ENCODE measurements at places on chromosomes 4 and X.

DNA sequence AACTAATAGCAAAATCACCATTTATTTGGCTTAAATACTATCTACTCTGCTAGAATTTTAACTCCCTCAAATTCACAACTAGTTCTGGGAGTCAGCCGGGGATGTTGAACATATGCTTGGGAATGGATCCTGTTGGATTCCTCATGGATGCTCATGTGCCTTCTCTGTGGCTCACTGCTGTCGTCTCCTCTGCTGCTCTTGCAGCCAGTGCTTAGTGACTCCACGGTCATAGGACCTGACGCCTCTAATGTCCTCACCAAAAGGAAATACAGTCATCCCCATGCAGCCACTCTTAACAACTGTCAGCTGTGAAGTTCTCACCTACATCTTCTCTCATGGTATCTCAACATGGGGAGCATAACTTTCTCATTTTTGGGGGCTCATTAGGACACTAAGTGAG is 59.4 kb downstream of the HMGB2 start:
- DNase-seq, result no peak

- DNase-seq, result peak; percentile 2
Measured at GRCh38 chr4:181364504-181364903, 878.7 kb upstream of the TENM3 start.

DNA sequence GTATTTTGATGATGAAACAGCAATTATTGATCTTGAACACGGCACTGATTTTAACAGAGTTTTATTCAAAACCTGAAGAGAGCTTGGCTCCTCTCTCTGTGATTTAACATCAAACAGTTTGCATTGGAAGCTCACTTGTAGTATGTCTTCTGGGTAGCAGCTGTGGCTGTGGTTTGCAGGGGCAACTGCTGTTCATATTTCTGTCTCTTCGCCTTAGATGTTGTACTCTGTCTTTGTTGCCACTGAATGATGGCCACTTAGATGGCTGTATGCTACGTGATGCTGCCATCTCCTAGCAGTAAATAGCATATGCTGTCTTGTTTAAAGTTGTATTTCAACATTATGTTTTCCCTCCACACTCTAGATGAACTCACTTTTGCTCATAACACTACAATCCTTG is 1743.0 kb upstream of the TENM3 start:
- no peak for DNase-seq

- peak; percentile 58 for DNase-seq
Measured at GRCh38 chr4:145098675-145099037, 545 bp downstream of the ABCE1 start.

GRCh38 chr4:3488820-3489219 is 25.7 kb downstream of the DOK7 start:
- no peak for DNase-seq

DNA sequence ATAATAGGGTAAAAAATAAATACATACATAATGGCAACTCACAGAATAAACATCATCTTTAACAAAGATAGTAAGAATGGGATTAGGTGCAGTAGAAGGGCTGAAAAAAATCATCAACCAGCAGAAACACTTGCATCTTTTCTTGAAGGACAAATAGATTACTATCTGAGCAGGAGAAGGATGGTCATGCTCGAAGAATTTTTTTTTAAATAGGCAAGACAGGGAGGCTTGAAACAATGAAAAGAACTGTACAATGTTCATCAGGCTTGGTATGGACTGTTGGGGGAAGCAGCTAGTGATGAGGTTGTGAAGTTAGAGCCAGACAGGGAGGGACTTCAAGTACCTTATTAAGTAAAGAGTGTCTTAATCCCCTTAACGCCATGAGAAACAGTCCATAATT is 167.4 kb upstream of the LDB2 start:
- no peak for DNase-seq

GRCh38 chr4:185020293-185020808 is 2.1 kb downstream of the HELT start:
- no peak for DNase-seq

DNA sequence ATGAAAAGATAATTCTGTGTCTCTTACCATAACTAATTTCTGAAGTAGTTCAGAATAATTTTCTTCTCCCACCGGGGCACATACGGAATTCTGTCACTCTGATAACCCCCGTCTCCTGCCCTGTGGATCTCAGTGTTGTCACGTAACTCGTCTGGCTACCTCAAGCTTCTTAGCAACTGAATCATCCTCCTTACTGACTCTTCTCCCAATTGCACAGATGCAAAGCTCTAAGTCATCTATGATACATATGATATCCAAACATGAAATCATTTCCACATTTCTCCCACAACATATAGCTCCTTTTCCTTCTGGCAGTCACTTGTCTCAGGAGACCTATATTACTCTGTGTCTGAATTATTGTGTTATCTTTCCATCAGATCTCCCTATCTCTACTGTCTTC is 1043.1 kb upstream of the TENM3 start:
- no peak for DNase-seq

GRCh38 chr4:180150818-180151217 is 2092.4 kb upstream of the TENM3 start:
- DNase-seq, result no peak

DNA sequence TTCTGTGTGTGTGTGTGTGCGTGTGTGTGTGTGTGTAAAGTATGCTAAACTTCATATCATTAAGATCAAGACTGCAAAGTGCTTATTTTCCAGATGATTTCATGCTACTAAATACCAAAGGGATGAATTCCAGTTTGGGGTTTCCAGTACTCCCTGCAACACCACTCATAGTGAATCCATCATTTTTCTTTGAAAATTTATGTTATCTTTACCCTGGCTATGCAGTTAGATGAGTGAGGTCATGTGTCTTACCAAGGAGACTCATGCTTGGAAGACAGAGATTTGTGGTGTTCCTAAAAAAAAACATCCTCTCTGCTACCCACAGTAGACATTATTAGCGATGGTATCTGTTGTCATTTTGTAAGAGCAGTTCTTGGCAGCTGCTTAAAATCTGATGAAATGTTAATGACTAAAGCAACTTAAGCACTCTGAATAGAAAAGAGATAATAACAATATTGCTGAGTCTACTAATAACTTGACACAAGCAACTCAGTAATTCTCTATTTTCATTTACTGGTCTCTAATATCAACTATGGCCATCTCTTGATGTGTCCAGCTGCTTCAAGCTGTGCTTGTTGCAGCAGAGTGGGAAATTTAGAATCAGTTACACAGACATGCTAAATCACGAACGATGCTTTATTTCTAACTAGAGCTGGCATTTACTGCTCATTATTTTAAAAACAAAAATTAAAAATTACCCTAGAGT is 1953.0 kb upstream of the IGFBP7 start:
- DNase-seq, result no peak

- no peak for DNase-seq
Measured at GRCh38 chrX:10032147-10032546, 65.0 kb downstream of the CLDN34 start.

GRCh38 chr4:74437866-74438265 is 7.1 kb upstream of the AREG start:
- DNase-seq, result no peak

DNA sequence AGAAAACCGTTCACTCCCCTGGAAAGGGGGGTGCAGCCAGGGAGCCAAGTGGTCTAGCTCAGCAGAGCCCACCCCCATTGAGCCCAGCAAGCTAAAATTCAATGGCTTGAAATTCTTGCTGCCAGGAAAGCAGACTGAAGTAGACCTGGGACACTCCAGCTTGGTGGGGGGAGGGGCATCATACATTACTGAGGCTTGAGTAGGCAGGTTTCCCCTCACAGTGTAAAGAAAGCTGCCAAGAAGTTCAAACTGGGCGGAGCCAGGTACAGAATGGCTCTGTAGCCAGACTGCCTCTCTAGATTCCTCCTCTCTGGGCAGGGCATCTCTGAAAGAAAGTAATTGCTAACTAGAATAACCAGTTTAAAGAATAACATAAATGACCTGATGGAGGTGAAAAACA is 372.3 kb upstream of the F9 start:
- DNase-seq, result no peak

GRCh38 chr4:54607521-54607920 is 50.2 kb upstream of the KIT start:
- DNase-seq, result no peak

DNA sequence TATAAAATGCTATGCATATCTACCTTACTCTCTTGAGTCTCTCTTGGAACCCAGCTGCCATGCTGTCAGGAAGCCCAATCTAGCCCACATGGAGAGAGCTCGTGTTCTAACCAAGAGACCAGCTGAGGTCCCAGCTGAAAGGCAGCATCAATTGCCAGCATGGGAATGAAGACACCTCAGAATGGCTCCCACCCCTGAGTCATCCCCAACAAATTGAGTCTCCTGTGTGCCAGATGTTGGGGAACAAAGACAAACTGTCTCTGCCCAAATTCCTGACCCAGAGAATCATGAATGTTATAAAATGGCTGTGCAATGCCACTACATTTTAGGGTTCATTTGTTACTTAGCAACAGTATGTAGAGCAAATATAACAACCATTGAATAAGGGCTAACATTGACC is 105.2 kb upstream of the STX18 start:
- DNase-seq, result peak; percentile 50

DNA sequence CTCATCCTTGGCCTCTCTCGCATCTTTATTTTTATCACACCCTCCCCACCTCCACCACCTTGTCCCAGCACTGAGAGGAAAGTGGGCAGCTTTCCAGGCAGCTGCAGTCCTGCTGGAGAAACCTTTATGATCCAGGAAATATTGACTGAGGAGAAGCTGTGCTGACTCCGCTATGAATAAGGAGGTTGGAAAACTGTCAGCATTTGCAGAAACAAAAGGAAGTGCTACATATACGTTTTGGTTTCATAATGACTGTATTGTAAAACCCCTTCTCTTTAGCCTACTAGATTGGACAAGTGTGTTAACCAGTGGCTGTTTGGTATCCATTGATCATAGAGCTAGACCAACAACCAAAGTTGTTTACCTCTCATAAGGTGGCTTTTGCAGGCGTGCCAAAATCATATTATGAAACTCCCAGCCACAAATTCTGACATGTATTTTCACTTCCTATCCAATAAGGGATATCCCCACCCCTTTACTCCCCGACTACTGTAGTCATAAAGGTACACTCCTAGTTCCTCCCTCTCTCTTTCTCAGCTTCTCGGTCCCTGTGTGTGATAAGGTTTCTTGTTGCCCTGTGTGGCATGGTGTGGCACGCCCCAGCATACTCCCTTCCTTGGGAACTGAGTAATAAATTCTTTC is 88.4 kb downstream of the GPR143 start:
- no peak for DNase-seq

DNA sequence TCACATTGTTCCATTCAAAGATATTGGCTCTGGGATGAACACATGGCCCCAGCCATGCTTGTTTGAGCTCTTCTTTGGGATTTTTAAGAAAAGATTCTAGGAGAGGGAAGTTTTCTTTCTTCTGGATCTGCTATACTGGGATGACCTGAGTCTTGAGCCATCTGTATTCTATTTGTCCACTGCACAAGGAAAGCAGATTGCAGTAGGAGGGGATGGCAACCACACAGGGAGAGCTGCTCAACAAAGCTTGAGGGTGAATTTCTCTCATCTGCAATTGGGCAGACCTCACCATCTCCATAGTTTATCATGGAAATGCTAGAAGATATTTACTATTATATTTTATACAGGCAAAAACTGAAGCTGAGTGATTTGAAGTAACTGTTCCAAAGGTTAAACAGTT is 34.3 kb downstream of the ADH7 start:
- no peak for DNase-seq

DNA sequence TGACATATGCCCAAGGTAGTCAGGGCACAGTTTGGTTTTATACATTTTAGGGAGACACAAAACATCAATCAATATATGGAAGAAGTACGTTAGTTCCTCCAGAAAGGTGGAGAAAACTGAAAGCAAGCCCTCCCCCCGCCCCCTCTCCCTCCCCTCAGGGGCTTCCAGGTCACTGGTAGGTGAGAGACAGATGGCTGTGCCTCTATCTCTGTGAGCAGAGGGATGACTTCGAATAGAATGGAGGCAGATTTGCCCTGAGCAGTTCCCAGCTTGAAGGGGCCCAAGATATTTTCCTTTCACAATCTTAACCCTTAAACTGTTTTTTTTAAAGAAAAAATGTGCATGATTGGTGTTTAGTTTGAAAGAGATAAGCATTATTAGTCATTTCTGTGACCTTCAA is 114.0 kb downstream of the PCDH10 start:
- DNase-seq, result no peak

GRCh38 chr4:110975338-110975737 is 352.5 kb upstream of the PITX2 start:
- no peak for DNase-seq

DNA sequence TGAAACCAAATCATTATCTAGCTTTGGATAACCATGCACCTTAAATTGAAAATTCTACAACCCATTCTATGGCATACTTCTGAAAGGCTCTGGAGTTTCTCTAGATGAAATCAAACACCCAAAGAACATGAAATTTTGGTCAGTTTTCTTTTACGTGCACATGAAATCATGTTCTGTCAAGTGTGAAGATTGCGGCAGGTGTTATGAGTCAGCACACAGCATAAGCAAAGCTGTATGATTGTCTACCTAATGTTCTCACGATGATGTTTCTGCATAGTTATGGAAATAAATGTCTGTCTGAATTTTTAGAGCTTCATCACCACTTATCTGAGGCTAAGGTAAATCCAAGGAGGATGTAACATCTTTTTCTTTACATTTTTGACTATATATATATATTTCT is 495.3 kb downstream of the IL1RAPL1 start:
- no peak for DNase-seq

GRCh38 chr4:116180157-116180601 is 905.2 kb downstream of the TRAM1L1 start:
- DNase-seq, result no peak

- no peak for DNase-seq
Measured at GRCh38 chr4:140085062-140085622, 68.8 kb downstream of the MAML3 start.

DNA sequence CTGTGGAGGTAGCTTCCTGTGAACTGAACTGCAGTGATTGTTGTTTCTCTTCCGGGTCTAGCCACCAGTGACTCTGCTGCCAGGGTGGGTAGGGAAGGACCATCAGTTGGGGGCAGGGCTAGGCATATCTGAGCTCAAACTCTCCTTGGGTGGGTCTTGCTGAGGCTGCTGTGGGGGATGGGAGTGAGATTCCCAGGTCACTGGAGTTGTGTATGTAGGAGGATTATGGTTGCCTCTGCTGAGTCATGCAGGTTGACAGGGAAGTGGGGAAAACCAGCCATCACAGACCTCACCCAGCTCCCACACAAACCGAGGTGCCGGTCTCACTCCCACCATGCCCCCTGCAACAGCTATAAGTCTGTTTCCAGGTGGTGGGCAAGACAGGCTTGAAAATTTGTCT is 1937.8 kb downstream of the PCDH7 start:
- no peak for DNase-seq
